H9 (cell line): ENCODE measurements at places on chromosomes 11 and 22. TPM values are rescaled to one million over a fixed set of nuclear protein-coding genes. Genes with fewer than 3 reads are reported as not detected.

RAG2 gene
- total RNA-seq: not detected in 2 replicates

GGTLC3 gene
- total RNA-seq: not detected in 2 replicates

ACR gene
- 0.35 TPM in 1 of 2 replicates, not detected in the other for total RNA-seq

DNA sequence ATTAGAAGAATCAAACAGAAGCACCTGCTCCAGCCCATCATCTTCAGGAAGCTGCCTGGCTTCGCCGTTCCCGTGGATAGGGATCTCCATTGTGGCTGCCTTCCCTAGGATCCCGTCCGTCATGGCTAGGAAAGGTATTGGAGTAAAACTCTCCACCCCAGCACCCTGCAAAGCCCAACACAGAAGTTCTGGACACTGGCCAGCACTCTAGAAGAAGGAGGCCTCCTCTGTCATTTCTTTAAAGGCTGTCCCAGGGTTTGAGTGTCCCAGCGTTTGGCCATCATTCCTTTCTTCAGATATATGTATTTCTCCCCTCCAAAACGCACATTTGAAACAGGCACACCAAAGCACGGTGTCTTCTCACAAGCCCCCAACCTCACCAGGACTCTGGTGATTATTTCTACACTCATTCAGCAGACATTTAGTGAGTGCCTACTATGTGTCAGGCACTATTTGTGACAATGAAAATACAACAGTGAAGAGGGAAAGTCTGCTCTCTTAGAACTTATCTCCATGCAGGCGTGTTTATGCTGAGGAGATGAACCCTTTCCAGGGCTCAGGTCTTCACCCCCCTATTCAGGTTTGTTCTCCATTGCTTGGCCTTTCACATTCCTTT is 724 bp downstream of the ARFIP2 start:
- H3K27ac ChIP-seq: no peak overlapping the region
- peak overlapping the region; percentile 99 for H3K4me3 ChIP-seq
- H3K36me3 ChIP-seq: peaks cover 54% of the 10 kb centered on the region

GRCh38 chr11:10076458-10077141 is 217.4 kb downstream of the SBF2 start:
- H3K27ac ChIP-seq: no peak overlapping the region
- H3K4me1 ChIP-seq: no peaks in the 10 kb centered on the region
- peak; percentile 77 for DNase-seq
- H3K36me3 ChIP-seq: peaks cover 9% of the 10 kb centered on the region
- no peak overlapping the region for H3K4me3 ChIP-seq
- no peaks in the 10 kb centered on the region for H3K27me3 ChIP-seq

CNTN5 gene
- not detected in 2 replicates for total RNA-seq

CBLIF gene
- not detected in 2 replicates for total RNA-seq

GRCh38 chr22:30159561-30160353 is 79.5 kb downstream of the HORMAD2 start:
- no peak overlapping the region for H3K27ac ChIP-seq
- no peaks in the 10 kb centered on the region for H3K4me1 ChIP-seq
- no peaks in the 10 kb centered on the region for H3K27me3 ChIP-seq
- no peak for DNase-seq
- no peak overlapping the region for H3K4me3 ChIP-seq
- no peaks in the 10 kb centered on the region for H3K36me3 ChIP-seq

DNA sequence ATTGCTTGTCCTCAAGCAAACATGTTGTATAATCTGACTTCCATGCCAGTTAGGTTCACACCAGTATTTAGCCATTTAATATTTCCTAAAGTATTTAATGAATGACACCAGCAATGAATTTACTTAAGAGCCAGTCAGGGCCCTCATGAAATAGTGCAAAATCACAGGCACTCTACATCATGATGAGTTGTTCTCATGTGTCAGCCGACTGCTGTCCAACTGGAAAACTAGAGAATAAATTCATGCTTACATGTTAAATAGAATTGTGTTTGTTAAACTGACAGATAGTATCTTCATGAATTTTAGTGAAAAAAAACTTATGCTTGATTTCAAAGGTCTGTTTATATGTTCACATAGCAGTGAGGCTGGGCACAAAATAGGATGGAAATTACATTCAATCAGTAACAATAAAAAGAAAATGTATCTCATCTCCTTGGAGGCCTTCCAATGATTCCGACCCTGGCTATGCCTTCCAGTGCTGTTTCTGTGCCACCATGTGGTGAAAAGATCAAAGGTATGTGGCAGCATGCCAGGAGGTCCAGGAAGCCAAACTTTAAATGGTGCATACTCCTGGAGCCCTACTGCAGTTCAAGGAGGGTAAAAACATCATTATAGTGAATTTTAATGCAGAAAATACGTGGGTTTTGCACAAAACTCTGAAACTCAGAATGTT is 45.2 kb downstream of the CTSC start:
- H3K4me3 ChIP-seq: no peak overlapping the region
- H3K27ac ChIP-seq: no peak overlapping the region
- DNase-seq: no peak
- no peaks in the 10 kb centered on the region for H3K27me3 ChIP-seq
- H3K4me1 ChIP-seq: no peaks in the 10 kb centered on the region
- H3K36me3 ChIP-seq: peaks cover 53% of the 10 kb centered on the region

AP2A2 gene
- 51.7 and 53.7 TPM in 2 replicates for total RNA-seq

DNA sequence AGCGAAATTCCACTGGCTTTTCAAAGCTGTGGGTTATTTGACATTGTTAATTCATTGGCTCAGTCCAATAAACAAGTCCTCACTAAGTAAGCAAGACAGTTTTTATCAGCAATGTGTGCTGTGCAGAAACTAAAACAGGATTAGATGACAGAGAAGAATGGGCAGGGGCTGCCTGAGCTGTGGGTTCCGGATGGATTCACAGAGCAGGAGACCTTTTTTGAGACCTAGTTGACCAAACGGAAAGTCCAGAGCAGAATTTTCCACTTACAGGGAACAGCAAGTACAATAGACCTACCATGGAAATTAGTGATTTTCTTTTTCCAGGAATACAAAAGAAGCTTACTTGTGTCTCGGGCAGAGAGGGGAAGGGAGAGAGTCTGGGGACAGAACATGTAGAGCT is 5.2 kb upstream of the KDM4F start:
- H3K4me1 ChIP-seq: no peaks in the 10 kb centered on the region
- no peaks in the 10 kb centered on the region for H3K27me3 ChIP-seq
- H3K4me3 ChIP-seq: no peak overlapping the region

DNA sequence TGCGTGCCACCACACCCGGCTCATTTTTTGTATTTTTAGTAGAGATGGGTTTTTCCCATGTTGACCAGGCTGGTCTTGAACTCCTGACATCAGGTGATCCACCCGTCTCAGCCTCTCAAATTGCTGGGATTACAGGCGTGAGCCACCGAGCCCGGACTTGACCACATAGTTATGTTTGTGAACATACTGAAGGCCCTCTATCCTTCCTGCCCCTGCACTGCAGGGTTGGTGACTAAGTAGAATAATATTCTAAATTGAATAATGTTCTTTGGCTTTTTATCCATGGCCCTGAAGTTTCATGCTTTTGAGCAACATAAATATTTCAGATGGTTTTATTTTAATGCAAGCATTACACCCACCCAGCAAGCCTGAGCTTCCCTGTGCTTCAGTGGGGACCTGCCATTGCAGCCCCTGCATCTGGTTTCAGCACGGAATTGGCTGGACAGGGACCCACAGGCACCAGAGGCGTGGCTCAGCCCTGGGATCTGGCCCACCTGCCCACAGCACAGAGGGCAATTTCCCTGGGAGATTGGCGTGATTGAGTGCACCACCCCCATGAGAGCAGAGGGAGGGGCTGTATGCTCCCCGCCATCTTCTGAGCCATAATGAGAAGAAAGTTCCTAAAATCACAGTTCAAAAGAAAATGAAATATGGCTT is 460.5 kb downstream of the BRD1 start:
- no peak overlapping the region for H3K4me3 ChIP-seq
- no peaks in the 10 kb centered on the region for H3K36me3 ChIP-seq
- no peaks in the 10 kb centered on the region for H3K27me3 ChIP-seq
- no peaks in the 10 kb centered on the region for H3K4me1 ChIP-seq
- DNase-seq: no peak

DNA sequence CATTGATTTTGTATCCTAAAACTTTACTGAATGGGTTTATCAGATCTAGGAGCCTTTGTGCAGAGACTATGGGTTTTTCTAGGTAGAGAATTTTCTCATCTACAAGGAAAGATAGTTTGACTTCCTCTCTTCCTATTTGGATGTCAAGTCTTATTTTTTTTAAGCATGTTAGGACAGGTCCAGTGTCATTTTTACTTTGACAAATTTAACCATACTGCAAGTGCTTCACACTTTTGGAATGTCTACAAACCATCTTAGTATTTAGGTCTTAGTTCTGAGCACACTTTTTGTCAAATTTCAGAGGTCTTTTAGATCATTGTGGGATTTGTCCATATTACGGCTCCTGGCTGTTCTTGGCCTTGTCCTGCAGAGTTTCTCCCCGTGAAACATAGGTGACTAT is 715.2 kb upstream of the RAG2 start:
- H3K4me3 ChIP-seq: no peak overlapping the region
- no peak for DNase-seq
- no peaks in the 10 kb centered on the region for H3K4me1 ChIP-seq
- H3K27ac ChIP-seq: no peak overlapping the region
- no peaks in the 10 kb centered on the region for H3K27me3 ChIP-seq

SCARF2 gene
- 10.8 and 12.7 TPM in 2 replicates for total RNA-seq

- DNase-seq: no peak
- H3K4me1 ChIP-seq: no peaks in the 10 kb centered on the region
- H3K4me3 ChIP-seq: no peak overlapping the region
Measured at GRCh38 chr22:19371893-19372292, 59.6 kb downstream of the HIRA start.

- H3K27me3 ChIP-seq: no peaks in the 10 kb centered on the region
- H3K27ac ChIP-seq: no peak overlapping the region
- DNase-seq: no peak
Measured at GRCh38 chr22:26701323-26701722, 43.9 kb downstream of the MIAT start.

GRCh38 chr11:27291954-27292636 is 70.9 kb downstream of the CCDC34 start:
- no peaks in the 10 kb centered on the region for H3K27me3 ChIP-seq
- no peak for DNase-seq

GRCh38 chr11:35107861-35108260 is 31.1 kb upstream of the CD44 start:
- no peak overlapping the region for H3K27ac ChIP-seq
- no peak for DNase-seq
- peaks cover 7% of the 10 kb centered on the region for H3K36me3 ChIP-seq

- no peak overlapping the region for H3K27ac ChIP-seq
- DNase-seq: peak; percentile 26
- no peaks in the 10 kb centered on the region for H3K27me3 ChIP-seq
- H3K4me1 ChIP-seq: no peaks in the 10 kb centered on the region
Measured at GRCh38 chr11:61785837-61786402, 6.5 kb downstream of the TMEM258 start.

- H3K27ac ChIP-seq: no peak overlapping the region
- no peaks in the 10 kb centered on the region for H3K4me1 ChIP-seq
- no peaks in the 10 kb centered on the region for H3K27me3 ChIP-seq
- no peaks in the 10 kb centered on the region for H3K36me3 ChIP-seq
Measured at GRCh38 chr11:60777106-60777505, 8.0 kb upstream of the MS4A10 start.

DNA sequence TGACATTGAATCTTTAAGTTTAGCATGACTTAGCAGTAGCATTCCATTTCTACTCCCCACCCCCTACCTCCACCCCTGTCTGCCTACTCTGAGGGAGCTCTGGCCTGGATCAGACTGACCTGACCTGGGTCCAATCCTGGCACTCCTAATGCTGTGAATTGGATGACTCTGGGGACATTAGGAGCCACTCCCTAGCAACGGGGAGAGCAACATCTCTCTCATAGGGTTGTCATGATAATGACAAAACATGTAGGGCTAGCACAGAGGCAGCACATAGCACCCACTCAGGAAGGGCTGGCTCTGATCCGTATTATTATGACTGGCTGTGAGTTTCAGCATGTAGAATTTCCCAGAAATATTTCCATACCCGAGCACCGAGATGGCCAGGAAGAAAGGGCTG is 40.5 kb downstream of the CABIN1 start:
- no peaks in the 10 kb centered on the region for H3K4me1 ChIP-seq
- H3K27ac ChIP-seq: no peak overlapping the region
- H3K36me3 ChIP-seq: peaks cover 61% of the 10 kb centered on the region
- no peaks in the 10 kb centered on the region for H3K27me3 ChIP-seq
- H3K4me3 ChIP-seq: no peak overlapping the region
- DNase-seq: no peak

OR4A16 gene
- total RNA-seq: not detected in 2 replicates

- H3K27me3 ChIP-seq: no peaks in the 10 kb centered on the region
- no peak overlapping the region for H3K4me3 ChIP-seq
- H3K36me3 ChIP-seq: no peaks in the 10 kb centered on the region
- H3K4me1 ChIP-seq: no peaks in the 10 kb centered on the region
- no peak overlapping the region for H3K27ac ChIP-seq
- DNase-seq: no peak
Measured at GRCh38 chr11:44224867-44225501, 85.0 kb downstream of the ALX4 start.

DNA sequence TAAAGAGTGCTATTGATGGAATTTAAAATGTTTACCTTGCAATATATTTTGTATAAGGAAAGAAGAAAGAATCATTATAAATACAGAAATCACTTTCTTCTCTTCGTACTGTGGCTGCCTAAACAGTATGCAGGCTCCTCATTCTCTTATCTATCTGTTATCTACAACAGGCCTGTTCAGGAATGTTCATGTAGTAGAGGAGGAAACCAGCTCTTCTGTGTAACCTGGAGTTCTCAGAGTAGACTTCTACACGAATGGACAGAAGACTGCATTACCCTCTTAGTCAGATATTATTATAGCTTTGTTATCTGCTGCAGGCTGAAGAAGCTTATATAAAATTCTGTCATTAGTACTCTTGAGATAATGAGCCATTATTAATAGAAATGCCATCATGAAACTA is 1225.9 kb upstream of the CNTN5 start:
- no peaks in the 10 kb centered on the region for H3K4me1 ChIP-seq
- no peaks in the 10 kb centered on the region for H3K27me3 ChIP-seq
- H3K4me3 ChIP-seq: no peak overlapping the region
- no peaks in the 10 kb centered on the region; the same call in 2 of the 3 replicates for H3K36me3 ChIP-seq
- no peak for DNase-seq

SLC22A9 gene
- not detected in 2 replicates for total RNA-seq

DNA sequence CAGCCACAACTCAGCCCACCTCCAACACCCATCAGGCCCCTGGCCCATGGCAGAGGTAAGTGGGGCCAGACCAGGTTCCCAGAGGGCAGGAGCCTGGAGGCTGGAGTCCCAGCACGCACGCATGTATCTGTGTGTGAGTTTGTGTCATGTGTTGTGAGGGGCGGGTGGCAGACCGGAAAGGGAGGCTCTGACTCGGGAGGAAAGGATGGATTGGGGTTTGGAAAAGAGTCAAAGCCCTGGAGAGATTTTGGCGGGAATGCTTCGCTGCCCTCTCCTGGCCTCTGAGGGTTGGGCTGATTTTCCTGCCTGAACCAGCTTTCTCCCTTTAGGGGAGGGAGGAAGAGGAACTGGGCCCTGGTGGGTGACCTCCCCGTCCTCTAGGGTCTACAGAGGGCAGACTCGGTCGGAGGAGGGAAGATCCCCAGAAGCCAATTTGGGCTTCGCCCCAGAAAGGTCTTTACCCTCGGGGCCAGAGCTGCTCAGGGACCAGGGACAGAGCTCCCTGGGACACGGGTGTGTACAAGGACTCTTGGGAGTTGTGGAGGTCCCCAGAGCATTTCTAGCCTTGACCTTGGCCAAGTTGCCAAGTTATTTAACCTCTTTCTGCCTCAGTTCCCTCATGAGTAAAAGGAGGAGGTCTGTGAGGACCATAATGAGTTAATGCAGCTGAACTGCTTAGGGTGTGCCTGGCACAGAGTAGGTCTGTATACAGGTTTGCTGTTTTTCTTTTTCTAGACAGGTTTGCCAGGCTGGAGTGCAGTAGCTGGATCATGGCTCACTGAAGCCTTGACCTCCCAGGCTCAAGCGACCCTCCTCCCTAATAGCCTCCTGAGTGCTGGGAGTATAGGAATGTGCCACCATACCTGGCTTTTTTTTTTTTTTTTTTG is 6.9 kb downstream of the C11orf68 start:
- no peaks in the 10 kb centered on the region for H3K27me3 ChIP-seq
- H3K27ac ChIP-seq: no peak overlapping the region
- peak; percentile 79 for DNase-seq
- no peak overlapping the region for H3K4me3 ChIP-seq

SPON1 gene
- 0.20 and 0.22 TPM in 2 replicates for total RNA-seq
